ENCODE measurements at places on chromosomes 2 and 18. TPM values are rescaled to one million over a fixed set of nuclear protein-coding genes. Genes with fewer than 3 reads are reported as not detected.
A peak's percentile ranks its signal among the peaks of the same experiment; 100 is the strongest.

GRCh38 chr2:21043744-21044532 lies at the start of gene APOB:
TSS of gene APOB (minus strand) at chr2:21044073. CDS start at chr2:21043945, 128 bp downstream.
- no peak for DNase-seq

DNA sequence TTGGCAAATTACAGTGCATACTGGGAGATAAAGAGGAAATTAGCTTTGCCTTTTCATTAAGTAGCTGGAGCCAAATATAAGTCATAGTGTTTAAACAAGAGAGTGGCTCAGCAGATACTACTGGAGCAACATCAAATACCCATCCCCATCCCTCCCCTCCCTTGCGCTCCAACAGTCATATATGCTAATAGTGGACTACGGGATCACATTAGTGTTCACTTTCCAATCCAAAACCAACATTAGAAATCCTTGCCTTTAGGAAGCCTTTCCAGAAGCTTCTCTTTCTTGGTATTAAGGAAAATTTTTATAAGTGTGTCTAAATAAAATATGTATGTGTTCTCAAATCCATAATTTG lies 1669.3 kb downstream of the SUCLG1 start:
- DNase-seq, result no peak

DNA sequence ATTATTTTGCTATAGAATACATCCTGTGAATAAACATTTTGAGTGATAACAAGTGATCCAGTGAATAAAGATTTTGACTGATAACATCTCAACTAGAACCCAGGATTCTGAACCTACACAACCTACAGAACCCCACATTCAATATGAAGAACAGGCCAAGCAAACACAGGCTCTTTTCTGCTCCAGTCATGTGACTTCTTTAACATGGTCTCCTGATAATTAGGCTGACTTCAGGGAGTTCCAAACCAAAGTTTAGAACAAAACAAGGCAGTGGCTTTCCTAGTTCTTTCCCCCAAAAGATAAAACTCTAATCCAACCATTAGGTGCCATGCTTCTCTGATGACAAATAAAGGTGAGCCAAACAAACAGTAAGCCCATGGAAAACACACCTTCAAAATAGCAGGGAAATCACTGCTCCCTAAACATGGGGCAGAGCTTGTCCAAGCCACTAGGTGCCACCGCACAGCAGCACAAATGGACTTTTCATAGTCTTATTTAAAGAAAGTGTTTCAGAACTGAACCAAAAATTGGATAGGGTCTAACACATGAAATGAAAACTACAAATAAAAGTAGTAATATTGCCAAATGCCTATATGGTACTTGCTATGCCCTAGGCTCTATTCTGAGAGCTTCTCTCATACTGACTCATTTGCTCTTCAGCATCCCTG lies 95.3 kb downstream of the EVA1A start:
- DNase-seq, result peak; percentile 54

GRCh38 chr2:105248316-105249070 lies 7.0 kb downstream of the GPR45 start:
- no peak for DNase-seq

LYG2 gene
- not detected for total RNA-seq

CCDC141 gene
- 1.5 TPM for total RNA-seq

DNA sequence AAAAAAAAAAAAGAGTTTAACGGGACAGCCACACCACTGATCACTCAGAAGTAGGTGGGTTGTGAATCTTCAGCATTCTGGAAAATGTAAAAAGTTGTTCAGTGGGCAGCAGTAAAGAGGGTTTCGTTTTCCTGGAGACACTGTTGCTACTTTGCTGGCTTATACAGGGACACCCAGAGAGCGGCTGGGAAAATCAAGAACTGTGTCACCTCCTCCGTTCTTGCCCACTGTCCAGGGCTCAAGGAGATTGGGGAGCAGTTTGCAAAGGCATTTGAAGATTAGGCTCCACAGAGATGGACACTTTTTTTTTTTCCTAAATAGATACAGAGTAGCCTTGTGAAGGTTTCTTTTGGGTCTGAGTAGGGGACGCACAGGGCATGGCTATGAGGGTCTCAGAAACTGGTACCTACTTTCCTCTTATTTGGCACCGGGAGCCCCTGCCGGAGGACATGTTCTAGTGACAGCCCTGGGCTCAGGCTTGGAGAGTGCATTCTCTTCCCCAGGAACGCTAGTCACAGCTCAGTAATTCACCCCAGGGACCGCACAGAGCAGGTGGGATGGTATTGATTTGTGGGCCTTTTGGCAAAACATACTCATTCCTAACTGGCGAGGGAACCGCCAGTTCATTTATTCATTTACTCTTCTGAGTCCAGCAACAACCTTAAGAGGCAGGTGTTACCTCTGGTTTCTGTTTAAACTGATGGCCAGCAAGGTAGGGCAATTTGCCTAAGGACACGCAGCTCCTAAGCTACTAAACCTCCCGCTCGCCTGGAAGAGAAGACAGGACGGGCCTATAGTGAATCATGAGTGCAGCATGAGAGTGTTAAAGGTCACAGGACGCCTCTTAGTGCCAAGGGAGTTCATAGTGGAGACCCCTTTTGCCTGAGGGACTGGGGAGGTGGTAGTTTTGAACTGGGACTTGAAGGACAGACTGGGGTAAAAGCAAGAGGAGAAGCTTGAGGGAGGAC lies 53.1 kb downstream of the HPCAL1 start:
- no peak for DNase-seq

- no peak for DNase-seq
Observed at GRCh38 chr2:82994151-82994550, 1464.9 kb downstream of the SUCLG1 start.
